ENCODE measurements at places on chromosomes 16 and 17. TPM values are rescaled to one million over a fixed set of nuclear protein-coding genes. Genes with fewer than 3 reads are reported as not detected.

- no peak for DNase-seq
These were observed 421 bp downstream of the STAT3 start for GRCh38 chr17:42387661-42388380.

TMUB2 gene
- total RNA-seq = 16.5 TPM

CLEC3A gene
- not detected for total RNA-seq

ENPP7 gene
- not detected for total RNA-seq

GRCh38 chr17:65020284-65020683 is 36.3 kb downstream of the GNA13 start:
- peak; percentile 91 for DNase-seq
